ENCODE measurements at places on chromosomes 11 and 22.

DNA sequence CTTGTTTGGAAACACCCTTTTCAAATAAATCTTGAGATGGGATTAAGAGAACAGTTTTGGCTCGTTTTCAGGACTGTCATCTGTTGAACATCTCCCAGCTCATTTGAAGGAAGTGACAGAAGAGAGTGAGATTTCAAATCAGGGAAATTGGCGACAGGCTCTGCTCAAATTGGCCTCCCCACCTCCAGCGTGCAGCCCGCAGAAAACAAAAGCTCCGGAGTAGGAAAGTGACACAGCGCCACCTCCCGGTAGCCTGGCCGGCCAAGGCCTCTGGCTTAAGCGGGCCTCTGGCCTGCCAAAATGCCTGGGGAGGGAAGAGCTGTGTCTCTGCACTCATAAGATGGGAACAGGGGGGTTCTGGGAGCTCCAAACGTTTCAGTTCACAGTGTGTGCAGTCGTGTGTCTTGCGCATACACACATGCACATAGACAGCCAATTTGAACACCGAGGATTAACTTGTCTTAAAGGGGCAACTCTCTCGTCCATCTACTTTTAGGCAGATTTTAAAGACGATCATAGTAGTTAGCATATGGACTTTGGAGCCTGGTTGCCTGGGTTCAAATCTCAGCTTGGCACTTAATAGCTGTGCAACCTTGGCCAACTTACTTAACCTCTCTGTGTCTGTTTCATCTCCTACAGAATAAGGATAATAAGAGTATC is 132.7 kb upstream of the RCN1 start:
- peak; percentile 3 for DNase-seq

DNA sequence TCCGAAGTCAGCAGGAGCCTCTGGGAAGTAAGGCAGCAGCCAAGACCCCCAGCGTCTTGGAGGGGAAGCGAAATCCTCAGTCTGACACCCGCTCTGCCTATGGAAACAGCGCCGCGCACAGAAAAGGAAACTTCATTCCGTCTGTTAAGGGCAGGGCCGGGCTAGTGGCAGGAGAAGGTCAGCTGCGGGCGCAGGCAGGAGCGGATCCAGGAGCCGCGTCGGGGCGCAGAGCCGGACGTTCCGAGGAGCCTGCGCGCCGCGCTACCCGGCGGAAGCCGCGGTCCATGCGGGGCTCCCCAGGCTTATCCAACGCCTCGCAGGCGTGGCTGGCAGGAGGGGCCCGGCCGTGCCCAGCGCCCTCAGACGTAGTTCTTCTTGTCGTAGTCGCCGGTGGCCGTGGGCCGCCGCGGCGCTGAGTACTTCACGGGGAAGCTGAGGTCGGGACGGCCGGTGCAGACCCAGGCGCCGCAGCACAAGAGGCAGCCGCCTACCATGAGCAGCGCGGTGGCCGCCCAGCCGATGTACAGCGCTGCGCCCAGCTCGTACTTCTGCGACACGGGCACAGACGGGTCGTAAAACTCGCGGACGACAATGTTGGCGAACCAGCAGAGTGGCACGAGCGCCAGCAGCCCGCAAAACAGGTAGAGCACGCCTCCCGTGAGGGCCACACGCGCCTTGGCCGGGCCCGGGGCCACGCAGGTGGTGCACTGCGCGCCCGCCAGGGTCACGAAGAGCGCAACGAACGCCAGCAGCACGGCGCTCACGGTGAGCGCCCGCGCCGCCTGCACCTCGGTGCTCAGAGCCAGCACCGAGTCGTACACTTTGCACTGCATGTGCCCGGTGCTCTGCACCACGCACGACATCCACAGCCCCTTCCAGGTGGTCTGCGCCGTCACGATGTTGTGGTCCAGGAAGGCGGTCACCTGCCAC is 705 bp downstream of the CLDN5 start:
- no peak for DNase-seq

DNA sequence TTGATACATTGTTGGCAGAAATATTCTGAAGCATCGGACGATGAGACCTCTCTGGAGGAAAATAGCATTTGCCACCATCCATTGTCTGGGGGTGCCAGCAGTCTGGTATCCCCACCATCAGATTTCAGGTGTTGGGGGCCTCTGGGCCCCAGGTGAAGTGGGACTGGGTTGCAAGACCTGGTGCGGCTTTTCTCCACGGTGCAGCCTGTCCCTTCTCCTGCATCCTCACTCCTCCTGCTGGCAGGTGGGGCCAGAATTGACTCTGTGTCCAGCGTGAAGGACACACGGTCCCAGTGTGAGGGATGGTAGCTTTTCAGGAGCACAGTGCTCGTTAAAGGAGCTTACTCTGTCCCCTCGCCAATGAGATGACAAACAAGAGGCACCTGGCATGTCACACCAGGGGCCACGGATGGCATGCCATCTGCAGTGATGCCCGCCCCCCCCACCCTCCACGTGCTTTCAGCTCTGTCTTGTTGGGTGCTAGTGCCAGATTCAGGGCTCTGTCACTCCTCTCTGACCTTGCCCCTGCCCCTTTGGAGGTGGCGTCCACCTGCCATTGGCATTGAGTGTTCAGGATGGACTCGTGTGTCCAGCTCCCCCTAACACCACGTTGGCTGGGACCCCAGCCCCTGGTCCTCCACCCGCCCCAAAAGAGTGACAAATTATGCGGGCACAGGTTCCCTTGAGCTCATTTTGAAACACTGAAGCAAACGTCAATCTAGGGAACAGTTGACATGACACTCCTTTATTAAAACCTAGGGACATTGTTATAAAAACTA is 62.4 kb downstream of the PARVG start:
- DNase-seq: no peak

GRCh38 chr11:118343981-118344515 is at the start of gene CD3G:
CD3G (plus strand) TSS chr11:118344344; CDS start chr11:118344424, 80 bp downstream.
- DNase-seq: peak; percentile 81

DNA sequence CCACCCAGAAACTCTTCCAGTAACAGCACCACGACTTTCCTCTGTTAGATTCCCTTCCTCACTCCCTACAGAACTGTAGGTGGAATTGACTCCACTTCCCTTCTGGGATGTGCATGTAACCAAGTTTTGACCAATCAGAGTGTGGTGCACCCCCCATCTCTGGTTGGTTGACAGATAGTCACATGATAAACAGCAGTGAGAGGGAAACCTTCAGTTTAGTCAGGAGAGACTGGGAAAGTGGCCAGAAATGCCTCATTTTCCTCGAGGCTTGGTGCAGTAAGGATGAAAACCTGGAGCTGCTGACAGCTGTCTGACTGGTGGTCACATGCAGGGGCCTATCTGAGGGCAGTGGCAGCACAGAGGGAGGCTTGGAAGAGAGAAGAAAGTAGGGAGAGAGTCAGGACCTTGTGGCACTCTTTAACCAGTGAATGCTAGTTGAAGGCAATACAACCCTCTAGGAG is 67.3 kb upstream of the GRK3 start:
- DNase-seq: no peak

DNA sequence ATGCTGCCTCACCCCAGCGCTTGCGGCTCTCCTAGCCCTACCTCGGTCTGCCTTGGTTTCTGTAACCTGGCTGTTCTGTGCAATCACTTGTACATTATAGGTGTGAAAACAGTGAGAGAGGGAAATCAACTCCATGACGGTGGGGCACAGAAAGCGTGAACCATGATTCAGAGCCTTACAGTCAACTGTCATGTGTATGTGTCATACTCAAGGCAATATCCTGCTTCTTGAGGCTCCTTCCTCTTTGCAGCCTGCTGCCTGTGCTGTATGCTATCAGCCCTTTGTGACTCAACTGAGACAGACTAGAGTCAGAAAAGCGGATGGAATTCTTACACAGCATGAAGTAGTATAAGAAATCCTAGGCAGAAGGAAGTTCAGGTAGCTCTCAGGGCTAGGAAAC is 2.1 kb downstream of the NRIP3 start:
- peak; percentile 37 for DNase-seq

- no peak for DNase-seq
Observed at GRCh38 chr22:25942115-25942855, 200.3 kb downstream of the MYO18B start.

- no peak for DNase-seq
Observed at GRCh38 chr11:63910675-63911074, 6.3 kb downstream of the RCOR2 start.

GRCh38 chr22:43308060-43308830 is 34.9 kb downstream of the SCUBE1 start:
- no peak for DNase-seq

DNA sequence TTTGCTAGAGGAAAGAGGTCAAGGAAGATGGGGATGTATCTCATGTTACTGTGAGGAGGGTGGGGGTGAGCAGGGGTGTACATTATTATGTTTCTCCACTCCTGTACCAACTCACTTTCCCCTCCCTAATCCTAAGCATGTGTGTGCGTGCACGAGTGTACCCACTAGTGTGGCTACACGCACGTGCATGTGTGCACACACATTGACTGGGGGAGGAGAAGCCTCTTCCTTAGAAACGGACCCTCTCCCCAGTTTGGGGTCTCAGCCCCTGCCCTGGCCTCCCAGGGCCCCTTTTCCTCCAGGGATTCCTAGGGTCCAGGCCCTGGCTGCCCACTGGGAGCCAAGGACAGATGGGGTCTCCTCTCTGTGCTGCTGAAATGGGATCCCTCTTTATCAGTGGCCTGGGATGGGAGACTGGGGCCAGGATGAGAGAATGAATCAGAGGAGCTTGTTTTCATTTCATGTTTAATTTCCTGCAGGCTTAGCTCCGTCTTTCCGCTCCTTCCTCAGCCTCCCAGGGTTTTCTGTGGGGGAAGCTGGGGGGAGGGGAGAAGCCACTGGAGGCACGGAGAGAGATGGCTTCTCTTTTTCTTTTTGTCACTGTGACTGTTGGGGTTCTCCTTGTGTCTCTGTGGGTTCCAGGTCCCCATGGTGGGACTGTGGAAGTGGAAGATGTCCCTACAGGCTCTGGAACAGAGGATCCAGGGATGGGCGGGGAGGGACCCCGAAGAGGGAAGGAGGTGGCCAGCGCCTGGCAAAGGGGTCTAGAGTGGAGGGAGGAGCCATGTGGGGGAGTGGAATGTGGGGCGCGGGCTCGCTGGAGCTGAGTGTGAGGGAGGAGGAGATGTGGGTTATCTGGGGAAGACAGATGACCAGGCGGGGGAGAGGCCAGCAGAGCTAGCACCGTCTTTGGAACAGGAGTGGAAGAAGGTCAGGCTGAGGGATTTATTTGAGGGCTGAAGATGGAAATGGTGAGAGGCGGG is 40.3 kb downstream of the ALX4 start:
- no peak for DNase-seq

DNA sequence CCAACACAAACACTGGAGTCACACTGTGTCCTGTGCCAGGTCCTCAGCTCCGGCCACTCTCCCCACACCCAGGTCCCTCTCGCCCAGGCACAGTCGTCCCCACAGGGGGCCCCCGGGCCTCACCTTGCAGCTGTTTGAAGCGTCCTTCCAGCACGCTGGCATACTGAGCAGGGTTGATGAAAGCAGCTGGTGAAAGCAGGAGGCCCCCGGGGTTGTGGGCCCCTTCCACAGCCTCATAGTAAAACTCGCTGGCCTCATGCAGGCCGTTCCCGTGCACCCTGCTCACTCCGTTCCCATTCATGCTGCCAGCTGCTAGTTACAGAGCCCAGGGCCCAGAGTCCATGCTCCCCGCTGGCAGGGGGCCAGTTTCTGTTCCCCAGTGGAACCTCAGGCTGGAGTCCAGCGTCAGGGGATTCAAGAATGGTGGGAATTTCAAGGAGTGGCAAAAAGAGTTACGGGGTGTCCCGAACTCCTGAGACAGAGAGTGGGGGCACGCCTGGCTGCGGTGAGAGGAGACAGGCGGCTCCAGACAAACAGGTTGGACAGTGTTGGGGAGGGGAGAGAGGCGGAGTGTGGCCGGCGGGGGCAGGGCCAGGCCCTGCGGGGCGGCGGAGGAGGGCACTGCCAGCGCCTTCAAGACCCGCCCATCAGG is 10.6 kb downstream of the SPTBN2 start:
- DNase-seq: no peak

DNA sequence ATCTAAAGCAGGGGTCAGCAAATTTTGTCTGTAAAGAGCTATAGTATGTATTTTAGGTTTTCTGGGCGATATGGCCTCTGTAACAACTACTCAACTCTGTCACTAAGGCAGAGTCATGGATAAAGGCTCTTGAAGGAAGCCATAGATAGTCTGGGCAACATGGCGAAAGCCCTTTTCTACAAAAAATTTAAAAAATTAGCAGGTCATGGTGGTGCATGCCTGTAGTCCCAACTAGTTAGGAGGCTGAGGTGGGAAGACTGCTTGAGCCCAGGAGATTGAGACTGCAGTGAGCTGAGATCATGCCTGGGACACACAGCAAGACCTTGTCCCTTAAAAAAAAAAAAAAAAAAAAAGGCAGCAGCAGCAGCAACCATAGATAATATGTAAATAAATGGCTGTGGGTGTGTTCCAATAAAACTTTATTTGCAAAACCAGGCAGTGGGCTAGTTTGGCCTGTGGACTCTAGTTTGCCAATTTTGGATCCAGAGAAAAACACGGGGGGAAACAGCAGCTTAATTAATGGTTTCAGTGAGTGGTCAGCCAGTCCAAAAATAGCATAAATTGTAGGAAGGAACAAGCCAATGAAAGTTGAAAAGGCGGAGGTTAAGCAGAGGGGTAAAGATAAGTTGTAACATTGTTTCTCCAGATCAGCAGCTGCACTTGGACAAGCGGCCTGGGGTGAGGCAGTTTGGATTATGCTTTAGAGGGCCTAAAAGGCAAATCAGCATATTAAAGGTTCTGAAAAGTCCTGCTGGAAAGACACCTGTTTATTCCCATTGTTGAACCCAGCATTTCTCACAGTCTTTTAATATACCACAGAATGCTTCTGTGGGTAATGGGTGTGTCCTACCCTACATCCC is 62.6 kb downstream of the KIAA1671 start:
- DNase-seq: no peak

DNA sequence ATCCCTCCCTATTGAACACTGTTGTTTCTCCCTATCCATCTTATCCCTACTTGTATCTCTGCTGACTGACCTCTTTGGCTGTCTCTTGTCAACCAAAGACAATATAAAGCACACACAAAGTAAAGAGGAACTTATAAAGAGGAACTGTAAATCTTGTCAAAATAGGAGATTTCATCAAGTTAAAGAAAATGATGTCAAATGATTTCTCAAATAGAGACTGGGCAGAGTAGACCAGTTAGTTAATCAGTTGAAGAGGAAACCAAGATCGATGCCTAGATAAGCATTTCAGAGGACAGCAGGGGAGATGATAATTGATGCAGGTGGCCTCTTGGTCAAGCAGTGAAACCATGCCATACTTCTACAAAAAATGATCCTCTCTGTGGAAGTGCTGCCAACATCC is 22.7 kb downstream of the KCNQ1OT1 start:
- no peak for DNase-seq

DNA sequence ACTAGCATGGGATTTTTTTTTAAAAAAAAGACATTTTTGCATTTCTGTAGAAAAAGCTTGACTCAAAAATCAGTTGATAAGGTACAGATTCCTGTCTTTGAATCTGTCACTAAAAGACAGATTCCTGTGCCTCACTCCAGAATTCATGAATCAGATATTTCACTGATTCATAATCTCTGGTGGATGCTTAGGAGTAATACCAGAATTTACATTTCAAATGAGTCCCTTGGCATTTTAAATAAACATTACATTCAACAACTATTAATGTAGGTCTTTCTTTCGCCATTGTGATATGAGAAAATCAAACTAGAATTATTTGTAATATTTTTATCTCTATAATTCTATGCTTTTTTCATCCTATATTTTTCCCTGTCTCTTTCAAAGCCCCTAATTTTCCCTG is 128.3 kb downstream of the APIP start:
- DNase-seq: no peak
